Right lung (tissue), 10 donors: ENCODE measurements at places on chromosomes 7 and 10.

DNA sequence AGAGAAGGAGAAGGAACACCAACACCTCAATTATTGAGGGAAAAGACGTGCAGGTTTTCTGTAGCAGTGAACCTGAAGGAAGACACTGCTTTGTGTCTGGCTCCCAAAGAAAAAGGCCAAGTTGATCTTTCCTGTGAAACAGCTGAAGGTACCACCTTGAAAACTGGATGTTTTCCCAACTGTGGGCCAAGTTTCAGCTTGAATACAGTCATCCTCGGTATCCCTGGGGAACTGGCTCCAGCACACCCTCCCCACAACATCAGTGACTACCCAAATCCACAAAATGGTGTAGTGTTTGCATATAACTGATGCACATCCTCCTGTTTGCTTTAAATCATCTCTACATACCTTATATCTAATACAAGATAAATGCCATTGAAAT lies 297.0 kb upstream of the PITRM1 start:
- no peak for DNase-seq

- no peak for DNase-seq
Observed at GRCh38 chr10:7036951-7037350, 373.9 kb downstream of the SFMBT2 start.

DNA sequence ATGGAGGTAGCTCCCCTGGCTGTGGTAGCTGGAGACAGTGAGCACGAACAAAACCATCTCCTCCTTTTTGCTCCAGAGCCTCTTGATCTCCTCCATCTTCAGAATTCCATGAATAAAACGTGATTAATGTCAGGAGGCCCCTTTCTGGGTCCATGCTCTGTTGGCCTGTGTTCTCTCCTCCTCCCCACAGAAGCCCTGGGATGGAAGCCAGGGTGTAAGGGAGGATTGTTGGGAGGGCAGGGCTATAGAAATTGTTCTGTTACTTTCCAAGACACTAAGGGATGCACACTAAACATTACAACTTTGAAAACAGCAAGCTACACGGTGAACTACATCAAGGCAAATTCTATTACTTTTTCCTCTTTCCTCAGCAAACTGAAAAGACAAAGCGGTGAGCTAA lies 96.3 kb downstream of the RNF216 start:
- DNase-seq: no peak

GRCh38 chr10:3495281-3495680 lies 289.7 kb downstream of the KLF6 start:
- DNase-seq: no peak

GRCh38 chr10:51117053-51117660 lies 42.9 kb downstream of the PRKG1 start:
- no peak for DNase-seq

DNA sequence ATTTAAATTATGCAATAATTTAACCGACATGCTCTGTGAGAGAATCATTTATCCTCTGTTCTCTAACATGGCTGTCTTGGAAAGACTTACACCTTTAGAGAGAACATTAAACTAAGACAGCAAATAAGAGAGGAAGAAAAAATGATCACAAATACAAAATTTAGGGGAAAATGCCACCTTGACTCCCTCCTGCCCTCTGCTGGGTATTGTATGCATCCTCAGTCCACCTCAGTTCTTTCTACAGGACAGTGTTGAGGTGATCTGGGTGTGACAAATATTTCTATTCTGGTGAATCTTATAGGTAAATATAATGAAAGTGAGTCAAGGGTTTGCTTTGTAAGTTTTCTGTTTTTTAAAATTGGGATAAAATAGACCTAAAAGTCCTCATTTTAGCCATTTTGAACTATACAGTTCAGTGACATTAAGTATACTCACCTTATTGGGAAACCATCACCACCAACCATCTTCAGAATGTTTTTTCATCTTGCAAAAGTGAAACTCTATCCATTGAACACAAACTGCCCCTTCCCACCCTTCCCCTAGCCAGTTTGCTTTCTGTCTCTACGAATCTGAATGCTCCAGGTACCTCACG lies 61.5 kb upstream of the ELMO1 start:
- no peak for DNase-seq

DNA sequence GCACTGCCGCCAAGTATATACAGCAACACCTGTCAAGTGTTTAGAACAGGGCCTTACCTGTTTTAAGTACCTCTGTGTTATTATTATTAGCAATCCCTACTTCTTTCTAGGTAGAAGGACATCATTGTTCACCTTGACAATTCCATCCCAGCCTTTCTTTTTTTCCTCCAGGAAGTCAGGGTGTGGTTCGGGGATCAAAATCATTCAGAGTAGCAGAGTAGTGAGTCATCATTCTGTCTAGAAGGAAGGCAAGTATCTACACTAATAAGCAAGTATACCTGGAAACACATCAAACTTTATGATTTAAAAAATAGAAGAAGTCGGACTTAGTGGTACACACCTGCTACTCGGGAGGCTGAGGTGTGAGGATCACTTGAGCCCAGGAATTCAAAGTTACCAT lies 25.5 kb upstream of the CAPZA2 start:
- no peak for DNase-seq
